Astrocyte (in vitro differentiated cells and primary cell): ENCODE measurements at places on chromosomes 11 and 22.

- DNase-seq: no peak
These were observed 103.7 kb downstream of the VPREB1 start for GRCh38 chr22:22348127-22348814.

- no peak for DNase-seq
These were observed 83.5 kb upstream of the THY1 start for GRCh38 chr11:119506436-119506835.

DNA sequence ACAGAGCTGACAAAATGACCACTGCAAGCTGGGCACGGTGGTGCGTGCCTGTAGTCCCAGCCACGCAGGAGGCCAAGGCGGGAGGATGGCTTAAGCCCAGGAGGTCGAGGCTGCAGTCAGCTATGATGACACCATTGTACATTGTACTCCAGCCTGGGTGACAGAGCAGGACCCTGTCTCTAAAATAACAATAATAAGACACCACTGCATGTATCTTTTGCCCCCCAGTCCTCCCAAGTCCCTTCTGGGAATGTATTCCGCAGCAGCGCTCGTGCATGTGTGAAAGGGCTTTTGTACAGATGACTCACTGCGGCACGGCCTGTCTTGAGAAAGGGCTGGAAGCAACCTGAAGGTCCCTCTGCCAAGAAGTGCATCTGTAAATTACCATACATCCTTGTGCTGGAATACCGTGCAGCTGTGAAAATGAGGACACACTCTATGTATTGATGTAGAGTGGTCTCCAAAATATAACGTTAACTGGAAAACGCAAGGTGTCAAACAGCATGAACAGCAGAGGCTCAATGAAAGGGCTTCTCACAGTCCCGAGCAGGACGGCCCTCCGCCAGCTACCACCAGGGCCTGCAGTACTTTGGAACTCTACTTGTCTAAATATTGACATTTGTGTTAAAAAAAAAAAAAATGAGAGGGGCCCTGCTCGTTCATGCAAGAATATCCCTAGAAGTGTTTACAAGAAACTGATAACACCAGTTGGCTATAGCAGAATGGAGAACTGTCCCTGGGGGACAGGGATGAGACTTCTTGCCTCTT is 9.0 kb upstream of the CDC42EP2 start:
- peak; percentile 54 for DNase-seq

GRCh38 chr11:112103446-112103845 is 16.8 kb downstream of the SDHD start:
- DNase-seq: no peak

GRCh38 chr11:10774811-10775210 is 23.8 kb downstream of the CTR9 start:
- no peak for DNase-seq

DNA sequence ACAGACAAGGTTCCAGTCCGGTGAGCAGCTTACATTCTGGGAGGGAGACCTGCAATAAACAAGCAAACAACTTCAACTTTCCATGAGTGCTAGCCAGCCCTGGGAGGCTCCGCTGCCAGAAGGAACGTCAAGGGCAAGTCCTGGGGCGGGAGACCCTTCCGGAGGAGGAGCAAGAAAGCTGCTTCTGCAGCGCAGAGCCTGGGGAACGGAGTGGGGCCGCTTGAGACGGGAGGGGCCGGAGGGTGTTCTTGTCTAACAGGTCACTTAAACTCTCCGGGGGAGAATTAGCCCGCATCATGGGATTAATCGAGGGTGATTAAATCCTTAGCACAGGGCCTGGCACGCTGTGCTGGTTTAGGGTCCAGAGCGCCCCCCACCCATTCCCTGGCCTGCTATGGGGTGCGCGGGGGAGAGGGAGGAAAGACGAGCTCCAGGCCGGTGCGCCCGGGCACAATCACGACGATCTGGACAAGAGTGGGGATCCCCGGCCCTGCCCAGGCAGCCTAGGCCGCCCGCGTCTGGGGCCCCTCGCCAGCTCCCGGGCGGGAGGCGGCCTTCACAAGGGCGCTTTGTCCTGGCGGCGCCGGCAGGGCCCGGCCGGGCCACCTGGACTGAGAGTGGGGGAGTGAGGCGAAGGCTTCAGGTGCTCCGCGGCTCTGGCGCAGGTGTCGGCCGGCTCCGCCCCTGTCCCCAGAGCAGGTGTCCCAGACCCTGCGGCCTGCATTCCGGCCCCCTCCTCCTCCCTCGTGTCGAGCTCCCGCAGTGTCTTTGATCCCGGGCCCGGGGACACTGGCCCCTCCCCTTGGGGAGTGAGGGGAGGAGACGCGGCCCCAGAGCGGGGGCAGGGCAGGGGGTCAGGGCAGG is 663 bp upstream of the LARGE2 start:
- no peak for DNase-seq

GRCh38 chr22:21102659-21103267 is 57.0 kb downstream of the LRRC74B start:
- DNase-seq: peak; percentile 9

DNA sequence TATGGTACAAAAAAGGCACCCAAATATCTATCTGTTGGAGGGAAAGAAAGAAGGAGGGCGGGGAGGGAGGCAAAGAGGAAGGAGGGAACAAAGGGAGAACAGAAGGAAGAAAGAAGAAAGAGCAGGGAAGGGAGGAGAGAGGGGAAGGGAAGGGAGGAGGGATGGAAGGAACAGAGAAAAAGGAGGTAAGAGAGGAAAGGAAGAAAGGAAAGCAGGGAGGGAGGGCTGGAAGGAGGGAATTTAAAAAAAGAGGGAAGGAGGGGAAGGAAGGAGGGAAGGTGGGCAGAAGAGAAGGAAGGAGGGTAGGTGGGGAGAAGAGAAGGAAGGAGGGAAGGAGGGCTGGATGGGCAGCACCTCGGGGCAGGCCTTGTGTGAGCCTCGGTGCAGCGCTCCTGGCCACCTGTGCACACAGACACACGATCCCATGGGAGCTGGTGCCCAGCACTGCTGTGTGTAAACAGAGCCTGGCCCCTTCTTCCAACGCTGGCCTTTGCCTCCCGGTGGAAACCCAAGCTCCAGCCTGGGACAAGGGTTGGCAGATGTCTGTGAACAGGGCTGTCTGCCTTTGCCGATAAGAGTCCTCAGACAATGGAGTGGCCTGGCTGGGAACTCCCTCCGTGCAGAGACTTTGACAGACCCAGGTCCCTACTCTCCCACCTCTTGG is 23.2 kb downstream of the SMIM38 start:
- DNase-seq: no peak

DNA sequence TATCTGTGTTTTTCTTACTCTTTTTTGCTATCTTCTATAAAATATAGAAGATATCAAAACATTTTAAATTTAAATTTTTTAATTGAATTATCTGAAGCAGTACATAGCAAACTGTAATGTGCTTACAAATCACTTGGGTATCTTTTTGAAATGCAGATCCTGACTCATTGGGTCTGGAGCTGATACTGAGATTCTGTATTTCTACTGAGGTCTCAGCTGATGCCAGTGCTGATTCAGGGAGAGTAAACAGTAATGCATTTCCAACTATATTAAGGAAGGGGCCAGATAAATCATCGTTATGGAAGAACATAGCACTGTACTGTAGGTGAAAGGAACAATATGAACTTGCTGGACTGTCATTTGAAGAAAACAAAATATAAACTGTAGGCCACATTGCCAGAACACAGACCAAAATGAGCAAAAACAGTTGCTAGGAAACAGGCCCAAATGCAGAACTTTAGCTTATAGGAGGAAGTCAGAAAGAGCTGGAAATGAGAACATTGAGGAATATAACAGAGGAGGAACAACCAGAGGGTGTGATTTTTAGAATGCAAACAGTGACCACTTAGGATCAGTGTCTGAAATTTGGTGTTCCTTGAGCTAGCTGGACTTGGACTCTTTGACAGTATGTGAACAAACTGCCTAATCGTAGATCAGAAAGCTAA is 3.3 kb downstream of the ARL14EP start:
- DNase-seq: peak; percentile 57

- no peak for DNase-seq
These were observed 238.8 kb downstream of the TBC1D22A start for GRCh38 chr22:47001288-47001687.
